ENCODE measurements at places on chromosomes 1 and 21.

- DNase-seq, result no peak
Measured at GRCh38 chr1:41745022-41745421, 173.7 kb downstream of the HIVEP3 start.

DNA sequence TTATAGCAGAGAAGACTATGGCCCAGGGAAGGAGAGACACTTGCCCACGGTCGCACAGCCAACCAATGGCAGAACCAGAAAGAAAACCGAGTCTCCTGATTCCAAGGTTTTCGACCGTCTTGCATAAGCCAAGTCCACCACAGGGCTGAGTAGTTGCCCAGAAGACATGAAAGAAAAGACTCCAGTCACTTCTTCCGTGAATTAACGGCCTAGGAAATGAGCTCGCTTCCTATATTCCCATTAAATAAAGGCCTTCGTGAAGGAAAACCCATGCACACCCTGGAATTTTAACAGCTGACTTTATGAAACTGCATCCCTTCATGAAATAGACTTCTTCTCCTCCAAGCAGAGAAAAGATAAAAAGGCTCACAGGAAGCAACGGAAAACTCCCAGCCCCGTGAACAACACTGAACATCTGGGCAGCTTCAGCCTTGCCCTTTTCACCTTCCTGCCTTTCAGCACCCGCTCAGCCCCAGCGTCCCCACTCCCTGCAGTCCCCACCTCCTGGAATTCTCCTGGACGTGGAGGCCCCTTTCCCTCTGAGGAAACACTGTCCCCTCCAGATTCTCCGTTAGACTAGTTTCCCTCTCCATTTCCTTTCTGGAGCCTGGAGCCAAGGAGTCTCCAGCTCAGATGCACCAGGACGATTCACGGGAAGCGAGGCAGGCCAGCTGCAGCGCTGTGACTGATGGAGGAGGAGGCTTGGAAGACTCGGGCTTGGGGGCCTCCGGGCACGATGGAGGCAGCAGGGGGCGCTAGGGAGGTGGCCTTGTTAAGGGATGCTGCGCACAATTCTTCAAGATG lies 2.7 kb upstream of the MYOC start:
- peak; percentile 39 for DNase-seq

DNA sequence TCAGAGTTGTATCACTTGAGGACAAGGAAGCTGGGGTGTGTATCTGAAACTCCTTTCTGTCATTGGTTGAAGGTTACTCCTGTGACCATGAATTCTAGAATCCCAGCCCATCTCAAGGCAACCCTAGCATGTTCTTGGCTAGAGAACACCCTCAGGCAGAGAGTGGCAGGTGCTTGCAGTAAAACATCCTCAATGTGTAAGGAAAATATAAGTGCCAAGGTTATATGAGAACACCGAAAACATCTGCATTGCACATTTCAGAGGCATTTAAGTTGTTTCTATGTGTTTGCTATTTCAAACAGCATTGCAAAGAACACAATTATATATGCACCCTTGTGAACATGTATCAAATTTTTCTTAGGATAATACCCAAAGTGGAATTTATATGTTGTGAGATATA lies 471.9 kb downstream of the USP25 start:
- no peak for DNase-seq

DNA sequence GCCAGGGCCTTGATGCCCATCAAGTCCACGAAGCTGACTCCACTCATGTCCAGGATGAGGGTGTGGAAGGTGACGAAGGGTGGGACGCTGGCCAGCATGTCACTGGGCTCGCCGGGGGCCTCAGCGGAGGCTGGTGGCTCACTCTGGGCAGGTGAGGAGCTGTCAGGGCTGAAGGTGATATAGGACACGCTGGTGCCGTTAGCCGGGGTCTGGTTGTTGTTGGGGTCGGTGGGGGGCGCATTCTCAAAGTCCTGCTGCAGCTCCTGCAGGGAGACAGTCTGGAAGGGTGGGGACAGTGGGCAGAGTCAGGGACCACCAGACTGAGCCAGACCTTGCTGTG lies 21.7 kb downstream of the SLC26A9 start:
- DNase-seq, result no peak

DNA sequence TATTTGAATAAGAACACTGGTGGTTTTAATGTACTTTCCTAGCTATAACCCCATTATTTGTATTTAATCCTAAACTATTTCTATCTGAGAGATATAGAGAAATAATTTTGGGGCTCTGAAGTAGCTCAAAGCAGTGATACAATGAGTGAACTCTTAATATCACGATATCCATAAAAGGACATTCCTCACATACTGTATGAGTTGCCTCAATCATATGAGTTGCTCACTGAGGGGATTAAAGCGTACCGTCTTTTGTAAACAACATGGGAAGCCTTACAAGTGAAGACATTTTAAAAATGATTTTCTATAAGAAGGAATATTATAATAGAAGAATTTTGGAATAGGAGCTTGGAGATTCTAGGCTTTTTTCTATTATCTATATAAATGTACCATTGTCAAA lies 21.5 kb downstream of the BRINP3 start:
- DNase-seq, result no peak

- DNase-seq, result no peak
Measured at GRCh38 chr1:14735841-14736240, 137.4 kb downstream of the KAZN start.

DNA sequence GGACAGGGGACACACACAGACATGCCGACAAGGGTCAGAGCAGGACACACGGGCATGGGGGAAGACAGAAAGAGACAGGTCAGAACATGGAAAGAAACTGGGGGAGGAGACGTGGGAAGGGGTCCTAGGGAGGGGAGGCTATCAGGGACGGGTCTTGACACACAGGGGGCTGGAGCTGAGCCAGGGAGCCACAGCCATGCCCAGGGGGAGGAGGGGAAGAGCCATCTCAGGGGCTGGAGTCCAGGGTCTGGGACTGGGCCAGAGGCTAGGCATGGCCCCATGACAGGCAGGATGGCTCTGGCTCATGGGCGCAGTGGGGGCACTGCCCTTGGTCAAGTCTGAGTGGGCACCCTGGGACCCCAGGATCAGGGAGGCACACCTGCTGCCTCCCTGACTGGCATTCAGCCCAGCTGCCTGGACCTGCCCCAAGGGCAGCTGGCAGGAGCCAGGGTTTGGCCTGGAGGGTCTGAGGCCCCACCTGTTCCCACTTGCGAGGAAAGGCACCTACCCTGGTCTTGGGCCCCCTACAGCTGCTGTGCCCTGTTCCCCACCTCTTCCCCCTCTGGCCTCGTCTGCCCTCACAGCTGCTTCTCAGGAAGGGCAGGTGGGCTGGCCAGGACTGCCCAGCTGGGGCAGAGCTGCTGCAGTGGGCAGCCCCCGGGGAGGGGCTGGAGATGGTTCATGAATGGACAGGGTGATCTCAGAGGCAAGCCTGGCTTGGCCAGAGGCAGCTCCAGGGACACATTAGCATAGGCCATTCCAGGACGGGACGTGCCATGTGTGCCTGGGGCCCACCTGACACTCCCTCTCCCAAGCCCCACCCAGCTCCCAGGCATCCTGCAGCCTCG lies 42.9 kb downstream of the HSPG2 start:
- DNase-seq, result no peak

DNA sequence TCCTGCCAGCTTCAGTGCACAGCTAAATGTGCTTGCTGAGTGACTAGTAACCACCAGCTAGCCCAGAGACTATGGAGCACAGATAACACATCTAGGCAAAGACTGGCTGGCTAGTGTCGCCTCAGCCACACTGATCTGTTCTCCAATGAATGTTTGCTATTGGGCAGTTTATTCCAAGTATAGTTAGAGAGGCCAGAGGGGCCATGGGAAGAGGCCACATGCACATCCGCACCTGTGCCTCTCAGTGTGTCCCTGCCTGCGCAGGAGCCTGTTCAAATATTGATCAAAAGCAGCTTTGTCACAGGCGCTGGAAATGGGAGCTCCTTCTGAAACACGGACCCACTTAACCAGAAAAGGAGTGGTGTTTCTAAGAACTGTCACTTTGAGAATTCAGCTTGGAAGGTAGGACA lies 51.3 kb upstream of the ATP1A1 start:
- no peak for DNase-seq

DNA sequence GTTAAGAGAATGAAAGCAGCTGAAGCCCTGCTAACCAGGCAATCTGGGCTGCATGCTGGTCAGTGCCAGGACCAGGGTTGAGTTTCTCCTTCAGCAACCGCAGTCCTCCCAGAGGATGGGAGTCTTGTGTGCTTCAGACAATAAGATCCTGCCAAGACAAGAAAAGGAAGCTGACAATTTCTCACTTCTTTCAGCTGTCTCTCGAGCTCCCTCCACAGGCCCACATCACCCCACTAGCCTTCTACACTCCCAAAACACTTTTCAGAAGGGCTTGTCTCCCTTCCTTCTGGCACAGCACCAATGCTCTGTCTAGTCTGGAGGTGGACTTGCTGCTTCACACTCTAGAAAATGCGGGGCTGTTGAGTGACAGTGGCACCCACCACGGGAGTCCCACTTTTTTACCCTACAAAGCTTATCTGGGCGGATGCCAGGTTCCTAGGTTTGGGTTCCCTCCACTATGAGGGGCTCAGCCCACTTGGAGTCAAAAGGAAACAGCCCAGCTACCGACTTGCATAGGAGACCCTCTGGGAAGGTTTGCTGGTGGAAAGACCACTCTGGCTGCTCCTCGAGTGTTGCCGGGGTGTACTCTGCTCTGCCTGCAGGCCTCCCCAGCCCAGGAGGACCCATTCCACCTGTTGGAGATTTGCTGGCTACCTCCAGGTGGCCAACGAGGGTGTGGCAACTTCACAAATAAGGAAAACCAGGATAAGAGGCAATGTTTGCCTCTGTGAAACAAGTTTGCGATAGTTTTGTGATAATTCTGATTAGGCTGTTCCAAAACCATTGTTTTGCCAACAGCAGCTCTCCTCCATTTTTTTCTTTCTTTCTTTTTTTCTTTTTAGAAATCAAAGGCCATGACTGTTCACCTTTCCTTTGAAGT lies 68.9 kb downstream of the TENT5C start:
- DNase-seq, result peak; percentile 46

DNA sequence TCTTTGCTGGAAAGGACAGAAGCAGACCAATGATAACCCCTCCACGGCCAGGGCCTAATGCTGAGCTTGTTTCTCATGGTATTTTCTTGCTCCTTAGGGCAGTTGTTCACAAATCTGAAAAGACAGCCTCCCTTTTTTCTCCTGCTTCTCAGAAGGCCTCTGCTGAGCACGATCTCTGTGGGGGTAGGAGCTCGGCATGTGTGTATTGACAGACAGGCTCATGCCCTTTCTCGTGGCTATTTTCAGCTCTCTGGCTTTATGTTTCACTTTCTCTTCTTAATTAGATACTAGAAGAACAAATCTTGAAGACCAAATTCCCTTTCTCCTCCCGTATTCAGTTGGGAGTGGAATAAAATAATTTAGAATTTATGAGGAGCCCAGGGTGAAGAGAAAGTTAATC lies 768 bp upstream of the RIIAD1 start:
- DNase-seq, result no peak

GRCh38 chr1:225885336-225885735 lies 3.2 kb upstream of the TMEM63A start:
- no peak for DNase-seq

GRCh38 chr1:39294531-39294930 lies 90.0 kb downstream of the MACF1 start:
- DNase-seq, result no peak

- peak; percentile 66 for DNase-seq
Measured at GRCh38 chr1:39539252-39539790, 37.3 kb downstream of the PABPC4 start.

DNA sequence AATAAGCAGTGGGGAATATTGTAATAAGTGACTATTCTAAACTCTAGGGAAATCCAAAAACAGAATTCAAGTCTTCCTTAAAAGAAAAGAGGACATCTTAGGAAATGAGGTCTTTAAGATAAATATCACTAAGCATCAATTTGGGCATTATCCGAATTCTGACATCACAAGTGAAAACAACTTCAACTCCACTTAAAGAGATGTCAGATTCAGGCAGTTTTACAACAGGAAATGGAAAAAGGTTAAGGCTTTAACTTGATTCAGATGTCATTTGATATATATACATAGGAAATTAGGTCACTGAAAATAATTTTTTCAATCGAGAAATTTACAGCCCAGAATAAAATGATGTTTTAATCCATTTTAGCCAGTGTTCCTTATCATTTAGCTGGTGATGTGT lies 435.4 kb downstream of the SETD4 start:
- no peak for DNase-seq

DNA sequence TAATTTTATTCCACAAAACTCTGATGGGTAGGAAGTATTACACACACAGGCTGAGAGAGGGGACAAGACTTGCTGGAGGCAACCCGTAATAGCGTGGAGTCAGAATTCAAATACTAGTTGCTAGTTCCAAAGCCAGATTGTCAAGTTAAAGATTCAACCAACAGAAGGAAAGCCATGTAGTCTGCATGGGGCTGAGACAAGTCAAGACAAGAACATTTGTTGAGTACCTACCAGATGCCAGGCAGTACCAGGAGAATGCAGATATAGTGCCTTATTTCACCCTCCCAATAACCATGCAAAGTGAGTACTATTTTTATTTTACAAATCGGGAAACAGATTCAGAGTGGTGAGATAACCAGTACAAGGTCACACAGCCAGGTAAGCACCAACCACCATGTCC lies 110.4 kb upstream of the SPATA6 start:
- DNase-seq, result no peak

DNA sequence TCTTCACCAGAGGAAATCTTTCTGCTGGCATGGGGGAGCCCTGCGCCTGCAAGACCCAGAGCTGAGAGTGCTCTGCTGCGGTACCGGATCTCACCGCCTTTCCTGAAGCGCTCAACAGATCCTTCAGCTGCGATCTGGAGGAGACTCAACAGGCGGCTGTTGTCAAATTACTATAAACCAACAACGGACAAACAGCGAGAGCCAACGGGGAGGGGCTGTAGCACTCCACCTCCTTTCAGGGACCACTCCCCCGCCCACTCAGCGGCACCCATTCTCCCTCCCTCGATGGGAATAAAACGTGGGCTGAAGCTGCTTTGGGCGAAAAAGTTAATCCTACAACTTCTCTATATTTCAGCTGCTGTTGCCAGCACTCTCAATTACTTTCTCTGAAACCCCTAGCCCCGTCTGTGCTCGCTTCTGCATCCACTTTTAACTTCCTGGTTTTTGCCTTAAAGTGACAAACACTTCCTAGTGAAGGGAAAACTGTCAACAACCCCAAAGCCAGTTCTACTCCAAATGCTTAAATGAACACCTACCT lies at the start of gene FMO5:
FMO5 (minus strand) TSS at position 147 of the 538 bp plus-strand sequence. CDS start 310 bp downstream, outside the sequence.
- DNase-seq, result peak; percentile 42

DNA sequence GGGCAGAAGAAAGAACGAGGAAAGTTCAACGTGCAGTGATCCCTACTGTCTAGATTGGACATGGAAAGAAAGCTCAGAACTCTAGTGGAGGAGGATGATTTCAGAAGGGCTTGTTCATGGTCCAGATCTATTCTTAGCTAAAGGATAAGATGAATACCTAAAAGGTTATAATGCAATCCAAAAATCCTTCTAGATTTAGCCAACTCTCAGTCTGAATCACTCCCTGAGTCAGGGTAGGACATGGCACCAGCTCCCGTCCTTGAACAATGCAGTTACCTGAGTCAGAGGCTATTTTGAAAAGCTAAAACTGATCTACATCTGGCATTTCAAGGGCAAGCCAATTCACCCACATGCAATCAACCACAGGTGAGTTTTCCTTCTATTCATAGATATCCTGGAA lies 38.8 kb upstream of the HIVEP3 start:
- no peak for DNase-seq
